Stimulated activated CD8-positive, alpha-beta memory T cell treated with anti-CD3 and anti-CD28 coated beads, Interleukin-15, amount 100 ng/mL, for 24 hours (primary cell): ENCODE measurements at places on chromosomes 11 and 22.

DNA sequence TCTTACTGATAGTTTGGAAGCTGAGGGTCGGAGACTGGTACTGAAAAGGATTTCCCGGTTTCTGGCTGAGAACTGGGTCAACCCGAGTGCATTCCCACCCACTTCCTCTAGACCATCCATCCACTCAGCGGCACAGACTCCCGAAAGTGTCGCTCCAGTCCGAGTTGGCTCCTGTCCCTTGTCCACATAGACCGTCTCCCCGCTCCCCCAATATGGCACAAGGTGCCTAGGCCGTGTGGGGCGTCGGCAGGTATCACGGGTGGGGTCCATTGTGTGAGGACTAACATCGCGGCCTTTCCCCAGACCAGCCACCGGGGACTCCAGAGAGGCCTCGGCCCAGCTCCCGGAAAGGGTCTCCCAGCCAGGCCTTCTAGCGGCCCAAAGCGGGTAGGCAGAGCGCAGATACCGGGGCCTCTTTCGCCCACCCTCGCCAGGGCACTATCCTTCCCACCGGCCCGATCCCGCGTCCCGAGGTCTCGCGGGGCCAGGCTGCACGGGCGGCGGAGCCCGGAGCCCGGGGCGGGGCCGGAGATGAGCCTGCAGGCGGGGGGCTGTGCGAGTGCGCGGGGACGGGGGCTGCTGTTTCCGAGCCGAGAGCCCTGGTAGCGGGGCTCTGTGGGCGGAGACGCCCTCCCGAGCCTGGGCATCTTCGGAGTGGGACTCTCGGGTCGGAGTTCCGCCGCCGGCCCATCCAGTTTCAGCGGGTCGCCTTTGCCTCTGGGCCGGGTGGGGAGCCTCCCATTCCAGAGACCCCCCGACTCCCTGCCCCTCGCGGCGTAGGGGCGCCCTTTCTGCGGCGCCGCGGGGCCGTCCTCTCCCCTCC lies 21.1 kb downstream of the SERPINH1 start:
- DNase-seq: no peak

DNA sequence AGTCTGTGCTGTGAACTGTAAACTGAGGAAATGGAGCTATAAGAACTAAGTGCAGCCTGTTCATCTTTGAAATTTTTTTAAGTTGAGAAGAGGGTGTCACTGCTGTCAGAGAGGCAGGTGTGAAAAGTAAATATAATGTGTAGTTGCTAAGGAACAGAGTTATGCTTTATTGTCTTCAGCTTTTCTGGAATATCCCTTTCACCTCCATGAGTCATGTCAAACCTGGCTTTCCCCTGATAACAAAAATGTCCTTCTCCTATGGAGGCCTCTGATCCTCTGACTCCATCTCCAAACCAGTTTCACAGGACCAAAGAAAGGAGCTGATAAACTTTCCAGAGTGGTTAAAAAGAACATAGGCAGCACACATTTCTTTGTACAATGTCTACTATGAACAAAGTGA lies 12.8 kb upstream of the MUC15 start:
- no peak for DNase-seq

- DNase-seq: peak; percentile 42
Observed at GRCh38 chr22:37282385-37282677, at the start of gene CYTH4. Gene CYTH4, plus strand, starts transcription at chr22:37282508. Its CDS starts 62 bp downstream, at chr22:37282570.

GRCh38 chr11:78694152-78694551 lies 119.5 kb upstream of the NARS2 start:
- no peak for DNase-seq

GRCh38 chr11:79415411-79415810 lies 25.4 kb downstream of the TENM4 start:
- no peak for DNase-seq

GRCh38 chr11:21774212-21774611 lies 418.7 kb upstream of the ANO5 start:
- DNase-seq: no peak
